ENCODE measurements at places on chromosomes 6 and 20.

DNA sequence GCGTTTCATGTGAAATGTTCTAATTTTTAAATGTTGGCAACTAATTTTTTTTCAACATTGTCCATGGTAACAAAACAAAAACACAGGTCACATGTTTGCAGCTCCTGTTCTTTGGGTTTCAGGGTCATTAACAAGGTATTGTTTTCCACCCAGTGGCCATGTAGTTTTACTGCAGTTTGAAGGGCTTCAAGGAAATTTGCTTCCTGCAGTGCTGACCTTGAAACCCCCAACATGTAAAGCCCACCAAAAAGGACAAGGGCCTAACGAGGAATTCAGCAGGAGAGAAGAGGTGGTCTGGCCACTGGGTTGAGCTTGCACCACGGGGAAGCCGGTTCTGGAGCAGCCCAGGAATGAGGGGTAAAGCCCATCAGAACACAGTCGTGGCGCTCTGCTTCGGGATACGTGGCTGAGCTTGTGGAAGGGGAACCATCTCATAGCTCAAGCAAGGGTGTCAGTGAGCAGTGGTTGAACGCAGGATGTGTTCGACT, 13.9 kb upstream of the KLHL31 start:
- peak; percentile 25 for DNase-seq

- no peak for DNase-seq
Measured at GRCh38 chr20:22985239-22985778, 49.8 kb upstream of the SSTR4 start.

- no peak for DNase-seq
Measured at GRCh38 chr6:152749336-152749735, 1.3 kb upstream of the VIP start.

DNA sequence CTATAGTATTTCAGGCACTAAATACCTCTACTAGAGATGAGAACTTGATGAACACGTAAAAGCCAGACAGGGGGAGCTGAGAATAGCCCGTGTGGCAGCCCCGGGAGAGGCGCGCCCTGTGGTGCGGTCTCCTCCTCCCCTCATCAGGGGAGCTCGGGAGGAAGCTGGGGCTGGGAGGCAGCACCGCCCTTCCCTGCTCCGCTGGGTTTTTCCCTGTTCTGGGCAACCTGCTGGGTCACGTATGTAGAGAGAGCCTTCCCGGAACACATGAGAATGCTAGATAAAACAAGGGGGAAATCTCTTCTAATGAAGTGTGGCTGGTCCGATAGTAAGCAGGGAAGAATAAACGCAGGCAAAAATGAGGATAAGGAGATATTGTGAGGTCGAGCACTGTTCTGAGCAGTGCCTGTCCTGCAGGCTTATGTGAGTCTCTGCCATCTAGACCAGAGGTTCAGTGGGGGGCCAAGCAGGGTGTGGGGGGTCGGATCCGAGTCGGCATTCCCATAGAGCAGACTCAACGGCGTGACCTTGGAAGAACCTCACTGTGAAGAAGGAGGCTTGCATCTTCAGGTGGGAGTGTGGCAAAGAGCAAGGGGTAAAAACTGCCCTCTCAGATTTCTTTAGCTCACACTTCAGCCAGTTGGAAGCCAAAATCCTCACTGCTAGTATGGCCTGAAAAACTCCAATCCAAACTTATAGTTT, 13.4 kb upstream of the RPS6KA2 start:
- DNase-seq = no peak

DNA sequence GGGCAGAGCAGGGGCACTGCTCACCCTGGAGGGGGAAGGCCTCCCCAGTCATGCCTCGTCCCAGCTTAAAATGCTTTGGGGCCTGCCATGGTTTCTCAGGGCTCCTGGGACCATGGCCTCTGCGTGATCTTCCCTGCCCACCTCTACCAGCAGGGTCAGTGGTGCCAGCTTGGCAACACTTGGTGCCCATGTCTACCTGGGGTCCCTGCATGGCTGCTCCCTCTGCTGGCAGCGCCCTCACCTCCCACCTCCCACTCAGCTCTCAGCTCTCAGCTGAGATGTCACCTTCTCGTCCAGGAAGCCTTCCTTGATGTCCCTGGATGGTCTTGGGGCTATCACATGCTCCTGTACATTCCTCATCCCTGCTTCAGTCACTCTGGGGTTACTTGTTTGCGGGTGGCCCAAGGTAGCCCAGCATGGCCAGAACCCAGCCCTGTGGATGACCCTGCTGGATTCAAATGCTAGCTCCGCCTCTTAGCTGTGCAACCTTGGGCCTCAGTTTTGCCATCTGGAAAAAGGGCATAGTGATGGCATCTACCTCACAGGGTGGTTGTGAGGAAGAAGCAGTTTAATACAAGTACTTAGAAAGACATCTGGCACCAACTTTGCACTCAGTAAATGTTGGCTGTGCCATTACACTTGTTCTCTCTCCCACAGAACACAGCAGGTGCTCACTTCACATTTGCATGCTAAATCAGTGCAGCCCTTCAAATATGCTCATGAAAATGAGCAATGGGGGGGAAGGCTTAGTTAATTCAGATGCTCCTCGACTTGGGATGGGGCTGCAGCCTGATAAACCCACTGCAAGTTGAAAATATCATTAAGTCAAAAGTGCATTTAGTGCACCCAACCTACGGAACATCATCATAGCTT, 53.5 kb upstream of the PTPN1 start:
- DNase-seq = no peak

DNA sequence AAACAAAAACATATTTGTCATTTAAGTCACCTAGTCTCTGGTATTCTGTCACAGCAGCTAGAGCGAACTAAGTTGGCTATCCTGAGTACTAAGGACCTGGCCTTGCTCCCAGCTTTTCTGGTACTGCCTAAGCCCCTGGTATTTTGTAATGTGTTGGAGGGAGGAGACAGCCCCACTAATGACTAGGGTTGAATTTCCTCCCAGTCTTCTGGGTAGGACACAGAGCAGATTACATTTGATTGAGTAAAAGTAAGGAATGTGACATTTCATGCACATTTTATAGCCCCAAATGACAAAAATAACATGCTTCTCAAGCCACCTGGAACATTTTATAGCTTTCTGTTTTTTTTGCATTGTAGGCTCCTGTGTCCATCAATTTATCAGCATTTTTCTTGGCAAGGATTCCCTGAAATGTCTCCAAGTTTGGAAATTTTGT, 47.9 kb upstream of the DDR1 start:
- DNase-seq = peak; percentile 83

DNA sequence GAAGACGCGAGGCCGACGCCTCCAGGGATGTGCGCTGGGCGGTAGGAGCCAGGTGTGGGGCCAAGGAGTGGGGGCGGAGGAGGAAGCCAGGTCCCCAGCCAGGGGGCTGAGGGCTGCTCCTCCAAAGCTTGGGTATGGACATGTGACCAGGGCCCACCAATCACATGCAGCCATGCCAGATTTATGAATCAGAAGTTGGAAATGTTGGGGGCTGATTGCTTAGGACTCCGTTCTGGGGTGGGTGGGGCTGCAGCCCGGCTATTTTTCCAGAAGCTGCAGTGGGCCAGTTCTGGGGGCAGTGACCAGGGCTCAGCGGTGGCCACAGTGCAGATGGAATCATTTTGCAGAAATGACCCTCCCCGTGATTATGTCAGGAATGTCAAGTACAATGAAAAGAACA, 96.0 kb downstream of the CEBPB start:
- DNase-seq = peak; percentile 92

GRCh38 chr6:87917886-87918285, 129.8 kb upstream of the SPACA1 start:
- DNase-seq = no peak

- no peak for DNase-seq
Measured at GRCh38 chr6:129515004-129515403, 195.0 kb downstream of the ARHGAP18 start.

- DNase-seq = no peak
Measured at GRCh38 chr20:3247638-3248037, 8.6 kb upstream of the SLC4A11 start.

DNA sequence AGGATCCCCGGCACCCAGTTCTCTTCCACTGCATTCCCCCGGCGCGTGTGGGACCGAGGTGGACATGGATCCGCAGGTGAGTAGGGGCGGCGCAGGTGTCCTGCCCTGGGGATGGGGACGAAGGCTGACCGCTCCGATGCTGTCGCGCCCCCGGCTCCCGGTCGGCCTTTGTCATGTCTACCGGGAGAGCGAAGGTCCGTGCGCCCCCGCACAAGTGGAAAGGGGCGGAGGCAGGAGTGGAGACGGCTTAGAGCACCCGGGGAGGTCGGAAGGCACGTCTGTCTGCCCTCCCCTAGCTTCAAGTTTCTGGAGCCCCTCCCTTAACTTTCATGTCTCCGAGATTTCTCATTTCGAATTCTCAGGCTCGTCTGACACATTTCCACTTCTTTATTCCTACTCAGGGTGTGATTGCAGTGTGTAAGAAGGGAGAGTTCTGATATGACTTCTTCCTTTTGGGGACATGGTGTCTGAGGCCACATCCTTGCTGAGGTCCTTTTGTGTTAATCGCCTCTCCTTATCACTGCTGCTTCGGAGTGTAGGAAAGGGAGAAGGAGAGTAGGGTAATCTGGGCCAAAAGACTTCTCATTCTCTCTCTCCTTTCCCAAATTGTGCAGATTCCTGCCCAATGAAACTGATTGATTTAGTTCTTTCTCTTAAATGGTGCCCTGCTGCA, 435 bp downstream of the KIFC1 start:
- peak; percentile 48 for DNase-seq

DNA sequence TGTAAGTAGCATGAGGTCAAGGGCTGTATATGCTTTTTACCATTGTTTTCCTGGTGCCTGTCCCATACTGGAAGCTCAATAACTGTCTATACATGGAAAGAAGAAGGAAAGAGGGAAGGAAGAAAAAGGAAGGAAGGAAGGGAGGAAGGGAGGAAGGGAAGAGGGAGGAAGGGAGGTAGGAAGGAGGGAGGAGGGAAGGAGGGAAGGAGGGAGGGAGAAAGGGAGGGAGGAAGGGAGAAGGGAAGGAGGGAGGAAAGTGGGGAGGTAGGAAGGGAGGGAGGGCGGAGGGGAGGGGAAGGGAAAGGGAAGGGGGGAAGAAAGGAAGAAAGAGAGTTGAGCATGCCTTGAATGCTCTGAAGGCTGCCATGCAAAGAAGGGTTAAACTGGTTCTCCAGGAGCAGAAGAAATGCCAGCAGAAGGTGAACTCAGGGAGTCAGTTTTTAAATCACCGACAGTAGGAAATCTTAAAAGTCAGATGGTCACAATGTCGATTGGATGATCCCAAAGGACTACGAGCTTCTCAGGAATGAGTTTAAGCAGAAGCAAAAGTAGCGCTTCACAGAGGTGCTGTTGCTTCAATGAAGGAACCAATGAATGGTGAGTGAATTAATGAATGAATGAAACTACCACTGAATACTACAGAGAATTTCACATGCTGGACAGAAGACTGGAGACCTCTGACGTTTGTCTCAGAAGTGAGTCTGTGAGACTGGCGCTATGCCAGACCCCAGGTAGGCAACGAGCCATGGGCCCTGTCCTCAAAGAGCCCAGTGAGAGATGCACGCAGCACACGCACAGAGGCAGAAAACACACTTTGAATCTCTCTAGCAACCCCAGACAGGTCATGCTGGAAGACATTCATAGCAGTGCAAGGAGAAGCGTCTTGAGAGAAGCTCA, 117.6 kb downstream of the MRPL14 start:
- peak; percentile 54 for DNase-seq

GRCh38 chr20:17536944-17537444, 5.8 kb upstream of the BFSP1 start:
- DNase-seq = peak; percentile 76

DNA sequence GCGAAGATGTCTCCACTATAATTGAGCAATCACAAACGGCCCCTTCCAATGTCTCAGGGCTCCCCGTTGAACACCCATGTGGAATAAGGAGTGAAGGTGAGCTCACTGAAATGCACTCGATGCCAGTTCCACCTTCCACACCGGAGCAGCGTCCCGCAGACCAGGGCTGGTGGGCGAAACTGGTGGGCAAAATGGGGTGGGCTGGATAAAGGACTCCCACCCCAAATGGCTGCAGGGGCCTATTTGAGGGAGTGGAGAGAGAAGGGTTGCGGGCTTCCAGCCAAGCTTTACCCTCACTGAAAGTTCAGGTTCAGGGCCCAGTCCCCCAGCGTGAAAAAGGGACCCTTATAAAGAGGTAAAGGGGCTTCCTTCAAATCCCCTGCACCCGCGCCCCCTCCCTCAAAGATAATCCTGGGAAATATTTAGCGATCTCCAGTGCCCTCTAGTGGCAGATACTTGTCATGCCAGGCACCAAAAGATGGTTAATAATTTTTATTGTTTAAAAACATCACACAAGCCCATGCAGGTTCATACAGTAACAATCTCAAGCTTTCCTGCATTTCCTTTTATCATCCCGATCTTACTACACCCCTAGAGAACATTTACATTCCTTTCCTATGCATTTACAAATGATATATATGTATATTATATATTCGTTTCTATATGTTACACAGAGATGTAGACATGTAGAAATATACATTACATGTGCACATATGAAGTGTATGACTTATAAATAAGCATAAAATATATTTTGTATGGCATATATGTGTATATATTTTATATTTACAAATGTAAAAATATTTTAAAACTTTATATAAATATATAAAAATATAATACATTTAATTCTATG, 58.2 kb upstream of the NKX2-2 start:
- peak; percentile 15 for DNase-seq

GRCh38 chr6:111680015-111680712, 74.5 kb upstream of the TRAF3IP2 start:
- DNase-seq = no peak

DNA sequence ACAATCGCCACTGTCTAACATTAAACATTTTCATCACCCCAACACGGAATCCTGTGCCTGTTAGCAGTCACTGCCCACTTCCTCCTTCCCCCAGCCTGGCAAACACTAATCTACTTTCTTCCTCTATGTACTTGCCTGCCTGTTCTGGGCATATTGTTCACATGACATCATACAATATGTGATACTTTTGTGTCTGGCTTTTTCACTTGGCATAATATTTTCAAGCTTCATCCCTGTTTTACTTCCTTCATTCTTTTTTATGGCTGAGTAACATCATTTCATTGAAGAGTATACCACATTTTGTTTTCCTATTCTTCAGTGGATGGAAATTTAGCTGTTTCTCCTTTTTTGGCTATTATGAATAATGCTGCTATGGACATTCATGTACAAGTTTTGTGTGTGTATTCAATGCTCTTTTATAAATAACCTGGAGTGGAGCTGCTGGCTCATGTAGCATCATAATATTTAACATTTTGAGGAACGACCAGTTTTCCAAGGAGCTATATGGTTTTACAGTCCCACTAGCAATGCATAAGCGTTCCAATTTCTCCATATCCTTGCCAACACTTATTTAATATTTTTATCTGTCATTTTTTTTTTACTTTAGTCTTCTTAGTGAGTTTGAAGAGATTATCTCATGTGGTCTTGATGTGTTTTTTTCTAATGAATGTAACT, 360.1 kb downstream of the HDGFL1 start:
- DNase-seq = no peak

DNA sequence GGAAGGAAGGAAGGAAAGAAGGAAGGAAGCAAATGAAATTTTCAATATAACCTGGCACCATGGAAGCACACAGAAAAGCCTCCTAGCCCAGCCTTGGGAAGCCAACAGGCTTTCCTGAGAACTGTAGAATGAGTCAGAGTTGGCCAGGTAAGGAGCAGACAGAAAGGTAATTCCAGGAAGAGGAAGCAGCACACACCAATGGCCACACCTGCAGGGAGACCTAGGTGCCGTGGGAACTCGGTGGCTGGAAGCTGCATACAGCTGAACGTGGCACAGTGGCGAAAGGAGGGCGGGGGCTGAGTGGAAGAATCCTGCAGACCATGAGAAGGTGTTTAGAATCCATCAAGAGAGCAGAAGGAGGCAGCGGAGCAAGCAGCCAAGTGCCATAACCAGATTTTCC, 224.8 kb upstream of the RREB1 start:
- no peak for DNase-seq

GRCh38 chr20:38167851-38168760, 3.0 kb upstream of the TGM2 start:
- DNase-seq = peak; percentile 90
